NCI-H1105 (cell line): ENCODE measurements at places on chromosomes 7 and 10.
A peak's percentile ranks its signal among the peaks of the same experiment; 100 is the strongest.

GRCh38 chr7:22577470-22578001, 77.5 kb upstream of the STEAP1B start:
- DNase-seq = no peak

GRCh38 chr10:31774928-31775650, 153.5 kb downstream of the ARHGAP12 start:
- no peak for DNase-seq

GRCh38 chr7:100464210-100464660, at the start of gene SPACDR:
Gene SPACDR (minus strand): TSS chr7:100464260. CDS start chr7:100464025, 235 bp downstream.
- no peak for DNase-seq

GRCh38 chr10:112678581-112678980, 231.6 kb downstream of the VTI1A start:
- no peak for DNase-seq

DNA sequence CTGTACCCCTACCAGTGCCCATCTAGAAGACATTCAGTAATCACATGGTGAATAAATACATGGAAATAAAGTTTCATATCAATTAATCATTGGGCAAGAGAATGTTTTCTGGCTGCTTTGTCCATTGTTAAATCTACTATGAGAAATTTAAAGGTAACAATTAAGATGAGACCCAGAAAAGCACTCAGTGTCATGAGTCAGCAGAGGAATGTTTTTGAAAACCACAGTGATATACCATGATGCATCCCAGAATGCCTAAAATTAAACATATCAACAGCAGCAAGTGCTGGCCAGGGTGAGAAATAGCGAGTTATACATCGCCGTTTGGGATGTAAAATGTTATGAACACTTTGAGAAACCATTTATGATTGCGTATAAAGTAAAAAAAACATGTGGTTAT, 825.3 kb upstream of the C7orf33 start:
- DNase-seq = no peak

DNA sequence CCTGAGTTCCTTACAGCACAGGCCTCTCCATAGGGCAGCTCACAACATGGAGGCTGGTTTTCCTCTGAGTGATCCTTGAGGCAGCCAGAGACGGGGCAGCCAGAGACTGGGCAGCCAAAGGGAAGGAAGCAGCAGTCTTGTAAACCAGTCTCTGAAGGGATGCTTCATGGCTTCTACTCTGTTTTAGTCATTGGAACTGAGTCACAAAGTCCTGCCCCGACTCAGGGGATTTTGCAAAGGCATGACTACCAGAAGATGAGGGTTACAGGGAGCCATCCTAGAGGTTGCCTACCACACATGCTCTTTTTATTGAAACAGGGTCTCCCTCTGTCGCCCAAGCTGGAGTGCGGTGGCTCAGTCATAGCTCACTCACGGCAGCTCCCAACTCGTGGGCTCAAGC, 44.4 kb upstream of the COMMD3 start:
- no peak for DNase-seq

- no peak for DNase-seq
Observed at GRCh38 chr10:72981882-72982529, 27.4 kb upstream of the PLA2G12B start.

- DNase-seq = no peak
Observed at GRCh38 chr7:66741710-66742049, 1.1 kb downstream of the RABGEF1 start.

- DNase-seq = no peak
Observed at GRCh38 chr10:78255214-78255613, 221.6 kb downstream of the RPS24 start.

- DNase-seq = no peak
Observed at GRCh38 chr10:95278061-95278988, 12.5 kb downstream of the PDLIM1 start.

DNA sequence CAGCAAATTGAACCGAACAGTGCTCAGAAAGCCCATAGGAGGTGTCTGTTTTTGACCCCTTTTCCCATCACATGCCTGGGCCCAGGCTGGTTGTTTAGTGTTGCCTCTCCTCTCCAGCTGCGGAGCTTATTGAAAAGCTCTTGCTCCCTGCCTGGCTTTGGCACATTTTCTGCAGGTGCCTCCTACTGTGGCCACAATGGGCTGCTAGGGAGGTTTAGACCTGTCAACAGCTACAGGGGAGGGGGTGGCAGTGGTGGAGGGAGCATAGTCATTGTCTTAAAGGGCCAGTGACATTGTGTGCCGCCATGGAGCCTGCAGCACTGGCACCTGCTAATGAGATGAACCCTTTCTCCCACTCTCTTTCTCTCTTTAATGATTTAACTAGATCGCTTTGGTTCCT, 13.2 kb upstream of the ENO4 start:
- DNase-seq = no peak

GRCh38 chr7:130982160-130982638, 248.2 kb upstream of the KLF14 start:
- peak; percentile 30 for DNase-seq

DNA sequence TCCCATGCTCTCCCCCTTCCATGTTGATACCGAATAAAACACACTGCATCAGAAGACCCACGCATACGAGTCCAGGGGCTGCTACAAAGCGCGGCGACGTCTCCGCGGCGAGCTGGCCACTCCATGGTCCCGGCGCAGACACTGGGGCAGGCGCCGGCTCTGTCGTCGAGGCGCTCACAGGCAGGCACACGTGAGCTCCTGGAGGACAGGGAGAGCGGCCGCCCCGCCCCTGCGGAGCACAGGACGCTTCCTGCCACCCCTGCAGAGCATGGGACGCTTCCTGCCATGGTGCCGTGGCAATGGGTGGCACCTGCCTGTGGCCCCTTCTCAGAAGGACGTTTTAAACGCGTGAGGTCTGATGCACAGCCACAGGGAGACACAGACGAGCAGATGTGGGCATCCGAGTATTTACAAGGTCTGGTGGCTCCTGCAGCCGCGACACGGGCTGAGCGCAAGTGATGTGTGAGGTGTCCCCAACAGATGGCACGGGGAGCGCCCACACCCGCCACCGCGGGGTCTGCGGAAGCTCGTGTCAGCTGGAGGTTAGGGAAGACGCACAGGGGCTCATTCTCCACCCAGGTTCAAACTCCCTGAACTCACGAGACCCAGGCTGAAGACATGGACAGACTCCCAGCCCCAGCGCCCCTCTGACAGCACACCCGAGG, 21.4 kb upstream of the GPR146 start:
- no peak for DNase-seq

DNA sequence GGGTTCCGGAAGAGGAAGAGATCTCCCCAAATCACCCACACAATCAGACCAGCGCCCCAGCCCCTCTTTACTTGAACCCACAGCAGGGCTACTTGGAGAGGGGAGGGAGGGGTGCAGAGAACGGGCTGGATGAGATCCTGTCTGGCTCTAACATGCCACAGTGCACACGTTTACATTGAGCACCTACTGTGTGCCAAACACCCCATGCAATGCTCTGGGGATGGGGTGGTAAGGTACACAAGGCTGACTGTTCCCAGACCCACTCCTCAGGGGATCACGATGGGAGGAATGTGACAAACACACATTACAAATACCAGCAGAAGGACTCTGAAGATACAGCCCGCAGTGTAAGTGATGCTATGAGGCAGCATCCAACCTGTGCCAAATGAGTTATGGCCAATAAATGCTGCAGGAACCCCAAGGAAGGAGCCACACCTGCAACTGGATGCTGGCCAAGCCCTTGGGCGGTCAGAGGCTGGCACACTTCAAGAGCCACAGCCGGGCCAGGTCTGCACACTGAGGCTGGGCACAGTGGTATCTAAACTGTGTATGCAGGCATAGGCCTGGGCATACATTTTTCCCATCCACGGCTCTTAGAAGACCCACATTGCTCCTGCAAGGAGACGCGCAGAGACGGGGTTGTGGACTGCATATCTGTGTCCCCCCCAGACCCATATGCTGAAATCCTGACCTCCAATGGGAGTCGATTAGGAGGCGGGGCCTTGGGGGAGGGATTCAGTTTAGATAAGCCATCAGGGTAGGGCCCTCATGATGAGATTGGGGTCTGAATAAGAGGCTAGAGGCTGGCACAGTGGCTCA, 6.4 kb downstream of the SPOCK2 start:
- DNase-seq = no peak
